Stimulated activated CD8-positive, alpha-beta memory T cell treated with anti-CD3 and anti-CD28 coated beads, Interleukin-4, amount 100 ng/mL, for 4 hours (primary cell): ENCODE measurements at places on chromosomes 1 and 21.

DNA sequence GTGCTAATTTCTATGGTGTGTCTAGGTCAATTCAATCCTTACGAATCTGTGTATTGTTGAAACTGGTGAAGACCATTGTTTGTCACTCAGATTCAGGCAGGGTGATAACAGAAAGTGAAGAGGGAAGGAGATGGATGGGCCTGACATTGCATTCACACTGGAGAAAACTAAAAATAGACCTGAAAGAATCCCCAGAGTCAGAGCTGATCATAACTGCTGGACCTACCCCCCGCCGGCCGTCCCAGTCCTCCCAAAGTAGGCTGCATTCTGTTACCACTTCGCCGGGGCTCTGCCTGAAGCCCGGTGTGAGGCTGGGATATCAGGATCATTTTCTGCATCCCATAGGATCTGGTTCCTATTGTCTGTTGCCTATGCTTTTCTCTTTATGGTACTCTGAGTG lies 121.1 kb downstream of the NUF2 start:
- DNase-seq = no peak

DNA sequence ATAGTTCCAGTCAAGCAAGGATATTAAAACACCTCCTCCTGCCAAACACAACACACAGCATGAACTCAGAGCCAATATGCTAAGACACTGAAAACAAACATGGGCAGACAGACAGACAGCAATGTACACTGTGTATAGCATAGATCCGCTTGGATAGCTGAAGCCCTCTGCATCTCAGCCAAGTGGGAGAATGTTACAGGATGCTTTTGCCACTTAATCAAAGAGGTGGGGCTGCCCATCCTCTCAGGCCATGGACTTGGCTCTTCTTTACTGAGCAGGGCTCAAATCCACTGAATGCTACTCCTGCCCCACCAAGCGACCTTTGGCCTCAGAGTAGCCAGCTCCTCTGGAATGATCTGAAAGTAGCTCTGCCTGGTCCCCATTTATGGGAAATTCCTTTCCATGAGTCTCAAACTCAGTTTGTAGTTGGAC lies 64.7 kb upstream of the NGF start:
- no peak for DNase-seq

DNA sequence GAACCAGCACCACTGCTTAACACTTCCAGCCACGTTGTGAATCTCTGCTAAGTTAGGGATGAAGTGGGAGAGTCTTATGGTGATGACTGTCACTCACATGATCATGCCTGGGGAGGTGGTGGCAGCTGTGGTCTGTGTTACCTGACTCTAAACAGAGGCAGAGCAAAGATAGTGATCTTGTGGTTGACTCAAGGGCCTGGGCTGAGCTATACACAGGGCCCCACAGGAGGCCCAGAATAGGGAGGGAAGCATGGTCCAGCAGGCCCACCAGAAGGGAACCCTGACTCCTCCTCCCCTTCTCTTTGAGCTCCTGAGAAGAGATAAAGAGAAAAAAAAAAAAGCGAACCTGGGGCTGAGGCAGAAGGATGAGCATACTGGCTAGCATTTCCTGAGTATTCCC lies 55.0 kb downstream of the PLXNA2 start:
- DNase-seq = no peak

GRCh38 chr1:89616844-89617627 lies 15.9 kb upstream of the LRRC8C start:
- no peak for DNase-seq

GRCh38 chr1:6460301-6461050 lies 5.5 kb downstream of the TNFRSF25 start:
- DNase-seq = peak; percentile 87

DNA sequence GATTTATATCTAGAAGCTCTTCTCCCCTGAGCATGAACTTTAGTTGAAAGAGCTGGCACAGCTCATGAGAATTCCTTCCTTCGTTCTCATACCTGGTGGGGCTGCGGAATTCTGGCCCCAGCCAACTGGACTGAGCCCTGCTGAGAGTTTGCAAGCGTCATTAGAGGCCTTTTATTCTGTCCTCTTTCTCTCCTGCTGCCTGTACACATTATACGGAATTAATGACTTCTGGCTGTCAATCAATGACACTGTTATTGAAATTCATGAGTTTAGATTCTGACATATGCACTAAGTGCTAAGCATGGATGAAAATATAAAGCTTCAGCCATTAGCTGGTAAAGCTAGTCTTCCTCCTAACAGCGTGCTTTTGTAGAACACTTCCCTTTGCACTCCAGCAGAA lies 27.5 kb downstream of the KAZN start:
- DNase-seq = no peak

DNA sequence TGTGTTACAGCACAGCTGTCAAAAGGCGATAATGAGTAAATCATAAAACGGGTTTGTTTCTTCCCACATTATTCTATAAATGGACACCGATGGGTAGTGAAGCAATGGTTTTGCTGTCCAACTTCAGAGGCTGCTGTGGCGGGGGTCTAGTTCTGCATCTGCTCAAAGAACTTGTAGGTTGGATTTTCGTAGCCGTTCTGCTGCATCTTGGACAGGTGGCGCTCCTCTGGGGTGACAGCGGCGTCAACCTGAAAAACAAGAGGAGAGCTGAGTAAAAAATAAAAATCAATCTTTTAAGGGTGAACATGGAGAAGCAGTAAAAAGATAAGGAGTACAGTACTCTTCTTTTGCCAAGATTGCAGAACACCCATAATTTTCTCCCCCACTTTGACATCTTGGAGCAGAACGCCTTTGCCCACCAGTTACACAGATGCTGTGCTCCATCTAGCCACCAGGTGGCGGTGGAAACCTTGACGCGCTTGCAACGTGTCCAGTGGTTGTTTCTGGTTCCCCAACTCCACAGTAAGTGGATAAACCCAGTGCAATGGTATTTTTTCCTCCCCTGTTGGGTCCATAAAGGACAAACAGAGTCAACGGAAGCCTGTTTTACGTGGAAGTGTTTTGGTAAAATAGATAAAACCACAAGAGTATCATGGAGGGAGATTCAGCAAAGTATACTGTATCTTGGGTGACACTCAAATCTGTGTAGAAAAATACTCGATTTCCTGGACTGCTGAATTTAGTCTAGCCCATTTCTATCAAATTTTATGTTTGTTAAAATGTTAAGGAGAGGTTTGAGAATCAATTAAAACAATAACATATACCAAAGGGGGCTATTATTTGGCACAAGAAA lies 147.0 kb downstream of the GABPA start:
- DNase-seq = peak; percentile 16

DNA sequence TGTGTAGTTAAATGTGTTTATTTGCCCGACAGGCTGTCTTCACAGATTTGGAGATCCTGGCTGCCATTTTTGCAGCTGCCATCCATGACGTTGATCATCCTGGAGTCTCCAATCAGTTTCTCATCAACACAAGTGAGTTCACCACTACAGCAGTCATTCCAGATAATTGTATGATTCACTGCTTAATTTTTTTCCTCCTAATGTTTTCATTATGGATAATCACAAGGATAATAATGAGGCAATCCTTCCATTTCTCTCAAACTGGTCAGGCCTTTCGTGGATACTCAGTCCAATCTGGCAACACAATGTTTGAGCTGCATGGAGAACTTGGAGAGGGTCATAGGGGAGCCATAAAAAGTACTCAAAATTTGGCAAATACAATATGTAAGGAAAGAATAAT lies 168.3 kb upstream of the SGIP1 start:
- no peak for DNase-seq

GRCh38 chr1:182050481-182051448 lies 10.7 kb downstream of the ZNF648 start:
- DNase-seq = no peak

GRCh38 chr1:184757891-184758290 lies 3.2 kb upstream of the EDEM3 start:
- DNase-seq = no peak

GRCh38 chr1:201184307-201185122 lies 6.1 kb upstream of the IGFN1 start:
- DNase-seq = no peak

- no peak for DNase-seq
Observed at GRCh38 chr1:24856787-24857506, 73.1 kb downstream of the RUNX3 start.

- no peak for DNase-seq
Observed at GRCh38 chr1:22787636-22788035, 77.0 kb downstream of the EPHB2 start.

DNA sequence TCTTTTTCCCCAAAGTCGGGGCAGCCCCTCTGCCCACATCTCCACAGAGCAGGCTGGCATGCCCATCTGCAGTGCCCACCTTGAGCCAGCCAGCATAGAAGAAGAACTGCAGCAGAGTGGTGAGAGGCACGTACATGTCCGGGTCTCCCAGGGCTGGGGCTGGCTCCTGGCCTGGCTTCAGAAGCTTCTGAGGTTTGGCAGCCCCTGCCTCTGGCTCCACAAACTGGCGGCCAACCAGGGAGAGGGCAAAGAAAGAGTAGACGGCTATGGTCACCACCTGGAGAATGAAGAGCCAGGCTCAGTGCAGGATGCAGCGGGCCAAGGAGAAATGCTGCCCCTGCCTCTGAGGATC lies 3.0 kb downstream of the BEST4 start:
- DNase-seq = no peak

DNA sequence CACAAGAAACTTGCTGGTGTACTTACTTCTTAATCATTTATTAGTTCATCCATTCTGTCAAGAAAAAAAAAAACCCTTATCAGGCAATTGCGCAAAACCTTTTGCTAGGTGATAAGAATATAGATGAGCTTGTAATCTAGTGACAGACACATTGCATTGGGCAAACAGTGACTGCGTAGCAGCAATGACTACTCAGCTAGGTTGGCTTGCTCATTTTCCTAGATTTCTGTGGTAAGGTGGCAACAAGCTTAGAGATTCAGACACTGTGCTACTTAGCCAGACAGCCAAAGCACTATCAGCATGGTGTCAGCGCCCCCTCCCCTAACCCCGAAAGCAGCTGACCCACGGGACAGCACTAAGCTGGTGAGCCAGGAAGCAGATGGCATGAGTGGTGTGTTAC lies 203.1 kb downstream of the BARHL2 start:
- no peak for DNase-seq

- no peak for DNase-seq
Observed at GRCh38 chr1:56094168-56094567, 485.2 kb downstream of the PLPP3 start.

GRCh38 chr1:183432548-183432875 lies 14.3 kb upstream of the NMNAT2 start:
- DNase-seq = no peak

DNA sequence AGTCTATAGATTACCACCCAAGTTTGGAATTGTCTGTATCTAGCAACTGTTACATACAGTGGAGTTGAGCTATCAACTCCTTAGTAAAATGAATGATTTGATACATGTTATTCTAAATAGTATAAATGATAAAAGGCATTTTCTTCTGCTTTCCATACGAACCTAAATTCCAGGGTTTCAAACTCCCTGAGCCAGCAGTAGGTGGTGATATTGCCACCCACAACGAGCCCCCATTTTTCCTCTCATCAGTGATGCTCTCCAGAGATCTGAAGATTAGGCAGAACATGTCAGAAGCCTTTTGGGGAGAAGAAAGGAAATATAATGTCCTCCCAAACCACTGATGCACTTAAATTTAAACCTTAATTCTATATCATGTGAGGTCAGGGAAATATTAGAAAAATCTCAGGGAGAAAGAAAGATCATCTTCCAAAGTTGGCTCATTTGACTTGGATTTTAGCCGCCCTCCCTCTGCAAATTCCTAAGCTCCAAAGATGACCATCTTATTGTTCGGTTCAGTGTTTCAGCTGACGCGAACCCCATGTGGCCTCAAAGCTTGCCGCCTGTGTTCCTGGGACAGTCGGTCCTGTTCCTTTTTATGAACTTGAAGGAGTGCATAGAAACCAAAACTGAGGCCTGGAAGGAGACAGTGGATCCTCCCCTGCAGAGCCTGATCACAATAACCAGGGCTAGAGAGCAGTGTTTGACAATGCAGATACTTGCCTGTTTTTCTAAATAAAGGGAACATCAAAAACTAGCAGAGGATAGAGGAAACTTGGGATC lies 2.3 kb downstream of the EVA1C start:
- DNase-seq = no peak

GRCh38 chr1:232533328-232533727 lies 96.6 kb downstream of the SIPA1L2 start:
- DNase-seq = no peak

DNA sequence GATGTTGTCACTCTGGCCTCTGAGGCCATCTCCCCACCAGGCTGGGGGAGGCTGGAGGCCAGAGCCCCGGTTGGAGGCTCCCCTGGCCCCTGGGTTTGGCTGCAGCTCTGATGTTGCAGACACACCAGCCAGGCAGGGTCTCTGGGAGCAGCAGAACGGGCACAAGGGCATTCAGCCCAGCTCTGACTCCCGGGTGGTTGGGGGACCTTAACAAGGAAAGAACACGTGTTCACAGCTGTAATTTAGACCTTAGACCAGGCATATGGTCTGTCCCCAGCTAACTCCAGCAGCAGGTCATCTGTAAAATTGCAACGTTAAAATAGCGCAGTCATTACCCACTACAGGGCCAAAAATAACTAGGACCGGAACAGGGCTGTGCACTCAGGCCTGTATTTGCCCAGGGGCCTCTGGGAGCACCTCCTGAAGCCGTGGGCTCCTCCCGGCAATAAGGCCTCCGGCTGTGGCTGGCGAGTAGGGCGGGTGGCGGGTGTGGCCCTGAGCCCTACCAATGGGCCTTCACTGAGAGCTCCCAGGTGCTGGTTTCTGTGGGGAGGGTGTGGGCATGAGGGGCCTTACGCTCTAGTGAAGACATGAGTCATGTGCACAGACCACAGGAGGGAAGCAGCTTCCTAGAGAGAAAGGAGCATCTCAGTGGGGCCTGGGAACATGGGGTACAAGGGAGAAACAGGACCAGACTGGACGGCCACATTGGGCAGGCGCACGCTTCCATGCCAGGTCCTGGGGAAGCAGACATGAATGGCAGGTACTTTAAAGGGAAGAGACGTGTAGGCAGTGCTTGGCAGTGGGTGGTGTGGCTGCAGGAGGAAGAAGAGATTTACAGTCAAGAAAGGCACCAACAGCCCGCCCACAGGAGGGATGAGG lies 6.1 kb downstream of the LDLRAP1 start:
- DNase-seq = peak; percentile 43

GRCh38 chr1:35764283-35764682 lies 5.5 kb downstream of the CLSPN start:
- no peak for DNase-seq

DNA sequence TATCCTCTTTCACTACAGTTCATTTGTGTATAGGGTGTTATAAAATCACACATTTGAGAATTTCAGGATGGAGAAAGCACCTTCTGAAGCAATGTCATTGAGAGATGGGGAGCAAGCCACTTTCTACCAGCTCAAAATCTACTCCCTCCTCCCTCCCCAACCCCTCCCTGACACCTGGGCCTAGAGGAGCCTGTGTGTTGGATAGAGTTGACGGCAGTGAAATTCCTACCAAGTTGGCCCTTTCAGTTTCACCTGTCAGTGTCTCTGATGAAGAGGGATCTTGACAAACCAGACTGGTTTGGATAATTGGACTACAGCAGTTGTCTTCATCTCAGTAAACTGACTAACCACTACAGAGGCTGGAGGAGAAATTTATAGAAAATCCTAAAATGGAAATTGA lies 125.0 kb upstream of the HOOK1 start:
- DNase-seq = no peak

- DNase-seq = no peak
Observed at GRCh38 chr1:47655521-47656300, 217.9 kb downstream of the FOXD2 start.
